ENCODE measurements at places on chromosomes 11 and 22.

DNA sequence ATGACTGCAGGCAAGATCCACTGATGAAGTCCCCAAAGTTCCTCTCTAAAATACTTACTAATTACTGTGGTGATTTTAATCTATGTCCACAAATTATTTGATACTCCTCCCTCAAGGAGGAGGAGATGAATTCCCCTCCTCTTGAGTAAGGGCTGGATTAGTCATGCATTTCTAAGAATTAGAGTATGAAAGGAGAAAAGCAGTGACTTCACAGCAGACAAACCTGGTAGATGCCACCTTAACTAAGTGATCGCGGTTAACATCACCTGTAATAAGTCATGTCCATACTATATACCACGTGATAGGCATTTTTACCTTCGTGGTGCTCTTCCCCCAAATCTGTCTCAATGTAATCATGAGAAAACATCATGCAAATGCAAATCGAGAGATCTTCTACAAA, 52.0 kb upstream of the TSPAN18 start:
- DNase-seq, result no peak

DNA sequence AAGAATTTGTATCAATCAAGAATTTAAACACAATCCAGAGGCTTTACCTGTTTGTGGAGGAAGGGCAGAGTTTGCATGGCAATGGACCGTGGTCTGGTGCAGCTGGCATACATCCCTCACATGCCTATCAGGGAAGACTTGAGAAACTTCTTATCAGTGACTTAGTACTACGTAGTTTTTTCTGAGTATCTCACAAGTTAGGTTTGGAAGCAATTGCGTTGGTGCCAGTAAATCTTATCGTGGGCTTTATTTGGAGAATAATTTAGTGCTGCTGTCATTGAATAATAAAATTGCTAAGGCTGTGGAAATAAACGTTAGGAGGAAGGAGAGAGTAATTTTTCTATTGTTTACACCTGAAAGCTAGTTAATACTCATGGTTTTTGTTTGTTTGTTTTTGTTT, 72.3 kb downstream of the PRMT3 start:
- DNase-seq, result no peak

GRCh38 chr22:29933619-29934018, 50.6 kb downstream of the MTMR3 start:
- no peak for DNase-seq

DNA sequence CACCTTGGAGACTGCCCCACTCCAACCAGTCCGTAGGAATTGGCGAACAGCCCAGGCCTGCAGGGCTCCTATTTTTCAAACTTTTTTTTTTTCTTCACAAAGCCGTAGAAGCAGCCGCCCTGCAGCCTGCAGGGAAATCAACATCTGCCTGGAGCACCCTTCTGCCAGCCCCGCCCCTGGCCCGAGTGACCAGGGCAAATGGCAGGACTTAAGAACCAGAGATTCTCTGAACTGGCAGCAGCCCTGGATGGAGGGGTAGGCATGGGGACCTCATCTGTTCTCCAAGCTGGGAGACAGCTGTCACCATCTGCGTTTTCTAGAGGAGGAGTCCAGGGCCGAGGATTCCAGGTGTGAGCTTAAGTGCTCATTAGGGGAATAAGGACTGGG, 5.6 kb downstream of the SCN2B start:
- no peak for DNase-seq

- no peak for DNase-seq
Observed at GRCh38 chr11:118439646-118440045, 3.4 kb downstream of the KMT2A start.

DNA sequence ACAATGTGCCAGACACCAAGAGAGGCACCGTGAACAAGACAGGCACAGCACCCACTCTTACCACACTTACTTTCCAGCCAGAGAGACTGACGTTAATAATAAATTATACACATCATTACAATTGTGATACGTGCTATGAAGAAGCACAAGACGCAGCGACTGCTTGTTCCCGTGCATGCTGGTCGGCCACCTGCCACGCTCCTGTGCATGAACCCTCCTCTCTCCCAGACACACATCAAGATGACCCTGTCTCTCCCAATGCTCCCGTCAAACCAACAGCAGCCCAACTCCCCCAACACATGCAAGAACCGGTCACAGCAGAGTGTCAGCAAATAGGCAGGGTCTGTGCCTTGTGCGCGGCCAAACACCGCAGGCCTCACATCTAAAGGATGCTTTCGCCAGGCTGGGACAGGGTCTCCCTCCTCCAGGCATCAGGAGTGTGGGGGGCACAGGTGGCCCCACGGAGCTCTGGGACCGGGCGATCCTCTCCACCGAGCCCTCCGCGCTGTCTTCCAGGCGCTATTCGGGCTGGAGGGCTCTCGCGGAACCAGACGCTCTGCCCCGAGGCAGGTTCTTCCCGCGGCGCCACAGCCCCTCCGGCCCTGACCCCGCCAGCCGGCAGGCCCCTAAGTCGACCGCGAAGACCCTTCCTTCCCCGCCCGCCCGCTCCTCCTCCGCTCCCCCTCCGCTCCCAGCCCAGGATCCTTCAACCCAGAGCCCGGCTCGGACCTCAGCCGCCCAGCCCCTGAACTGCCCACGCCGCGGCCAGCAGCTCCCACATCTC, 533 bp downstream of the SERGEF start:
- peak; percentile 13 for DNase-seq
